Ecto neural progenitor cell (in vitro differentiated cells): ENCODE measurements at places on chromosomes 16 and 17.

DNA sequence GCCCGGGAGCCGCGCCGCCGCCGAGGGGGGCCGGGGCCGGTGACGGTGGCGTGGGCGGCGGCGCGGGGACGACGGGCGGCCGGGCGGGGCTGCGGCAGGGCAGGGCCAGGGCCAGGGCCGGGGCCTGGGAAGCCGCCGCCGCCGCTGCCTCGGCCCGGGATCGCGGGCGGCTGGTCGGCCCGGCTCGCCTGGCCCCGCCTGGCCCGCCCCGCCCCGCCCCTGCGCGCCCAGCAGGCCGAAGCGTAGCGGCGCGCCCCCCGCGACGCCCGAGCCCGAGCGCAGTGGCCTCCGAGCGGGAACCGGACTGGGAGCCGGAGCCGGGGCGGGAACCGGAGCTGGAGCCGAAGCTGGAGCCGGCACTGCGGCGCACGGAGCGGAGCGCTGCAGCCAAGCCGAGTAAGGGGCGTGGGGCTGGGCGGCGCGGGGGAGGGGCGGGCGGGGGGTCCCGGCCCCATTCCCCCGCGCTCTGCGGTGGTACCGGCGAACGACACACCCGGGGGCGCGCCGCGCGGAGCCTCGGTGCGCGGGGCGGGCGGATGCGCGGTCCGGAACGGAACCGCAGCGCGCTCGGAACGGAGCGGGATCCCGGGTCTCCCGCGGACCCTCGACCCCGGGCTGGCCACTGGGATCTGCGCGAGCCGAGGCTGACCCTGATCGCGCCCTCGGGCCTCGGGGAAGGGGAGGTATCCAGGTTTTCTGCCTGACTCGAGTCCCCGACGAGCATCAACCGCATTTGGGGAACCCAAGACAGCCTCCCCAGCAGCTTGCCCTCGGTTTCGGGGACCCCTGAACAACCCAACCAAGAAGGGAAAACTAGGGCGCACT is at the start of gene BEAN1:
Gene BEAN1 (plus strand): TSS at position 260 of the 825 bp plus-strand sequence. CDS start 10,382 bp downstream, outside the sequence.
- DNase-seq, result peak; percentile 76

GRCh38 chr16:53515811-53516210 is 12.8 kb upstream of the AKTIP start:
- no peak for DNase-seq

DNA sequence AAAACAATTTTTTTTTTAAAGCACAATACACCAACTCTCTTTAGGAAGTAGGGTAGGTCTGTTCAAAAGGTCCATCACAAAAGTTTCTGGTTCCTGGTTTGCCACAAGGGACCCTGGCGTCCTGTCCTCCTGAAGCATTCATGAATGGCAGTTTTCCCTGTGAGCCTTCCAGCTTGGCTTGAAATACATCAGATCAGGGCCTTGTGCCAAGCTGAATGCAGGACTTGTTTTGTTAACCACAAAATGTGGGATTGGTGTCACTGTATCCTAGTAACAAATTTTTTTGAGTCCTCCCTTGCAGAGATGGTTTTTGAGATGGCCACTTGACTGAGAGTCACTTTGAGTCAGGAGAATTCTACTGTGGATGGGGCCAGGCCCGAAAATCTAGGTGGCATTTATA is 3.9 kb downstream of the GNAO1 start:
- DNase-seq, result no peak

DNA sequence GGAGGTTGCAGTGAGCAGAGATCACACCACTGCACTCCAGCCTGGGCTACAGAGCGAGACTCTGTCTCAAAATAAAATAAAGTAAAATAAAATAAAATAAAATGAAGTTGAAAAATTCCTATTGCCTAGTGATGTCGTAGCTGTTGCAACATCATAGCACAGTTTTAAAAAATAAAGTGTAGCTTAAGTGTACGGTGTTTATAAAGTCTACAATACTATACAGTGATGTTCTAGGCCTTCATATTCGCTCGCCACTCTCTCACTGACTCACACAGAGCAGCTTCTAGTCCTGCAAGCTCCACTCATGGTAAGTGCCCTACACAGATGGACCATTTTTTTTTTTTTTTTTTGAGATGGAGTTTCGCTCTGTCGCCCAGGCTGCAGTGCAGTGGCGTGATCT is 43.5 kb upstream of the MNT start:
- no peak for DNase-seq
